ENCODE measurements at places on chromosomes 6 and 20.

- no peak for DNase-seq
Observed at GRCh38 chr20:36688630-36689029, 42.6 kb upstream of the SLA2 start.

DNA sequence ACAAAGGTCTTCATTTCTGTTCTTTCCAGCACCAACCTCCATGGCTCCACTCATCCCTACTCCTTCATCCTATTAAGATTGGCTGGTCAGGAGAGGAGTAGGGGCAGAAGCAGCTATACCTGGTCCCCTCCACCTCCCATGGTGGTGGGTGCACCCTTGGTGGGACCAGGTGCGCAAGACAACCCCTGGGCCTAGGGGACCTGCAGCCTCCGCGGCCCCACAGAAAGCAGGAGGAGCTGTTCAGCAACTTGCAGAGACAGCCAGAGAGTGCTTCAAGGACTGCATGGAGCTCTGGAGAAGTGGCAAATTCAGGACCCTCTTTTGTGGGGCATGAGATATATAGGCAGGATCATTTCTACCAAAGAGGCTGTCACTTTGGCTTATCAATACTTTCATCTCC, 9.8 kb downstream of the ULBP2 start:
- DNase-seq = no peak

- no peak for DNase-seq
Observed at GRCh38 chr20:59411170-59411569, 110.8 kb downstream of the EDN3 start.

DNA sequence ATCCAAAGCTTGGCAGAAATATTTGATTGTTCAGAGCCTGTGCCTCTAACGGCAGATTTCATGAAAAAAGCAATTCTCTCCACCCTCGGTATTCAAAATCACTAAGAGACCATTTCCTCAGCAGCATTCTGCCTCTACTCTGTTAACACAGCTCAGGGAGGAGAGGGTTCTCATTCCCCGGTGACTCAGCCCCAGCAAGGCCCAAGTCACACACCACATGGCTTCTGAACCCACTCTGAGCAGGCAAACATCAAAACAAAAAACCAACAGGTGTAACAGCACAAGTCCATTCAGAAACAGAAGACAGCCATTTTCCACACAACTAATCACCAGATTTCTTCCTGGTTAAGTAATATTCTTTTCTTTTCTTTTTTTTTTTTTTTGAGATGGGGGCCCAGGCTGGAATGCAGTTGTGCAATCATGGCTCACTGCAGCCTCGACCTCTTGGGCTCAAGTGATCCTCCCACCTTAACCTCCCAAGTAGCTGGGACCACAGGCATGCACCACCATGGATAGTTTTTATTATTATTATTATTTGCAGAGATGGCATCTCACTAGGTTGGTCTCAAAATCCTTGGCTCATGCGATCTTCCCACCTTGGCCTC, 55.4 kb downstream of the GFOD1 start:
- no peak for DNase-seq

DNA sequence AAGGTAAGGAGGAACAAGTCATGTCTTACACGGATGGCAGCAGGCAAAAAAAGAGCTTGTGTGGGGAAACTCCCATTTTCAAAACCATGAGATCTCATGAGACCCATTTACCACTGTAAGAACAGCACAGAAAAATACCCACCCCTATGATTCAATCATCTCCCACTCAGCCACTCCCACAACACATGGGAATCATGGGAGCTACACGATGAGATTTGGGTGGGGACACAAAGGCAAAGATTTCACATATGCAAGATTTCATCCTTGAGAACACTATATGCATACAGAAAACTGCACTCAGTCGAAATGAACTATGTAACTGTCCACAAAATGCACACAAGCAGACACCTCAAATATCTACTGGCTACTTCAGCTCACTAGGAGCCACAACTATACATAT, 480.6 kb upstream of the BTBD3 start:
- no peak for DNase-seq

- no peak for DNase-seq
Observed at GRCh38 chr6:63975699-63976098, 340.1 kb downstream of the PHF3 start.

- no peak for DNase-seq
Observed at GRCh38 chr6:29561091-29561490, 1.6 kb upstream of the UBD start.

- no peak for DNase-seq
Observed at GRCh38 chr20:39880890-39881289, 808.1 kb downstream of the MAFB start.

DNA sequence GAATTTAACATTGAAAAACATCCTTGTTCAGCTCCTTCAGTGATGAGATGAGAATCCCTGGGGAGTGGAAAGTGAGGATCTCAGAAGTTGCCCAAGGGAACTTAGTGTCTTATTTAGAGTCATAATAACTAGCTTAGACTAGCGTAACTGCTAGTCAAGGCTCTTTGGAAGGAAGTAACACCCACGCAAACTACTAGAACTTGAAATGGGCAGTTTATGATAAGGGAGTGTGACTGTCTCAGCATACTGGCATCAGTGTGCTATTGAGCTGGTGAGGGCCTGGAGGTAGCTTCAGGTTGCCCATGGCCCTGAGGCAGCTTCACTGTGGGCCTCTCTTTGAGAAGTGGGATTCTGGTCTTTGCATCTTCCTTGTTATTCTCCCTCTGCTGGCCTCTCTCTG, 40.1 kb downstream of the SLX4IP start:
- DNase-seq = no peak

DNA sequence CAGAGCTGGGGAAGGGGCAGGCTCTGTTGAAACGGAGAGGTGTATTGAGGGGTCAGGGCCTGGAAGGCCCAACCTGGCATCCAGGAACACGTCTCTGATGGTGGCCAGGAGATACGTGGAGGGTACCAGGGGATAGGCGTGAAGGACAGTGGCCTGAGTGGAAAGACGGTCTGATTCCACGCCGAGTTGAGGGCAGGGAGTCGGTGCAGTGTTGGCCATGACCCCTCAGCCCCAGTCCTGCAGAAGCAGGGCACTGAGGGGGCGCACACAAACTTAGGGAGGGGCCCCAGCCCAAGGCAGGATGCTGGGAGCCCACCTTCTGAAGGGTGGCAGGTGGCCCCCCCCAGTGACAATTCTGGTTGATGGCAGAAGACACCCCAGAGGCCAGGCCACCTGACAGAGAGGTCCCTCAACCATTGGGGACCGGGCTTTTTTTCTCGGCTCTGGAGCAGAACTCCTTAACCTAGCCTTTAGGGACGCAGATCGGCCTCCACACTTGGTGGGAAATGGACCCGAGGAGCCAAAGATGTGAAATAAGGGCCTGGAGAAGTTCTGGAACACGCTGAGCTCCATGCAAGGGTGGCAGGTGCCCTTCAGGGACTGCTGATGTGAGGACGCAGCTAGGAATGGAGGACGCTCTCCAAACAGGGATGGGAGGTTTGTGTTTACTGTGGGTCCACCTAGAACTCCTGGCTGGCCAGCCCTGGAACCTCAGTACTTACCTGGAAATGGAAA, 91.0 kb downstream of the TMEM242 start:
- no peak for DNase-seq

DNA sequence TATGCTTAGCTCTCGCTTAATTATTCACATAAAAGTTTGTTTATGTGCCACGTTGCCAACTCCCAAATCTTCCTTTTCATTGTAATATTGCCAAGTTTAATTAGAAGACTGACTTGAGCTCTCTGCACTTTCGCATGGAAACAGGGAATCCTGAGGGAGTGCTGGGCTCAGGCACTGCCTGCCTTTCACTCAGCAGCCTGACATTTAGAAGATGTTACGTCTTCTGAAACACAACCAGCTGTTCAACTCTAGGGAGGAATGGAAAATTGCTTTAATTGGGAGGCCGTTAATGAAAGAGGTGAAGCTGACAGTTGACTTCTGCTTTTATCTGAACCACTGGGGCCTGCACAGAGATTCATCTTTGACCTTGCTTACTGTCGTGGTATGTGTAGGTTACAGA, 77.4 kb upstream of the MTHFD1L start:
- DNase-seq = no peak

GRCh38 chr20:45114465-45115385, at the start of gene WFDC5:
TSS of gene WFDC5 (minus strand) at chr20:45115174. CDS start at chr20:45115083, 91 bp downstream.
- no peak for DNase-seq

DNA sequence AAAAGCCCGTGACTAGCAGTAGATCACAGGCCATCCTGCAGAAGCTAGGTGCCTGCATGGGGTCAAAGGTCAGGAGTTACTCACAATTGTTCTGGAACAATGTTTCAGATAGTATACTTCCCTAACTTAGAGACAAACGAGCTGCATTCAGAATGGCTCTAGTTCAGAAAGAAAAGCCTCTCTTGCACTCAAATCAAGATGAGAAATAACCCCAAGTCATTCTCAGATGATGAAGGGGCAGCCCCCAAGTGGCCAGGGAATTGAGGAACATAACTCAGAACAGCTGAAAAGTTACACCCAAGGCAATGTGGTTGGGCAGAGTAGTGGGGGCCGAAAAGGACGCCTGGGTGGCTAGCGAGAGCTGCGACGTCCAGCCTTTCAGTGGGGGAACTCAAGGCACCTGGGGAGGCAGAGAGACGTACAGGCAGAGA, 27.8 kb downstream of the FYN start:
- no peak for DNase-seq

DNA sequence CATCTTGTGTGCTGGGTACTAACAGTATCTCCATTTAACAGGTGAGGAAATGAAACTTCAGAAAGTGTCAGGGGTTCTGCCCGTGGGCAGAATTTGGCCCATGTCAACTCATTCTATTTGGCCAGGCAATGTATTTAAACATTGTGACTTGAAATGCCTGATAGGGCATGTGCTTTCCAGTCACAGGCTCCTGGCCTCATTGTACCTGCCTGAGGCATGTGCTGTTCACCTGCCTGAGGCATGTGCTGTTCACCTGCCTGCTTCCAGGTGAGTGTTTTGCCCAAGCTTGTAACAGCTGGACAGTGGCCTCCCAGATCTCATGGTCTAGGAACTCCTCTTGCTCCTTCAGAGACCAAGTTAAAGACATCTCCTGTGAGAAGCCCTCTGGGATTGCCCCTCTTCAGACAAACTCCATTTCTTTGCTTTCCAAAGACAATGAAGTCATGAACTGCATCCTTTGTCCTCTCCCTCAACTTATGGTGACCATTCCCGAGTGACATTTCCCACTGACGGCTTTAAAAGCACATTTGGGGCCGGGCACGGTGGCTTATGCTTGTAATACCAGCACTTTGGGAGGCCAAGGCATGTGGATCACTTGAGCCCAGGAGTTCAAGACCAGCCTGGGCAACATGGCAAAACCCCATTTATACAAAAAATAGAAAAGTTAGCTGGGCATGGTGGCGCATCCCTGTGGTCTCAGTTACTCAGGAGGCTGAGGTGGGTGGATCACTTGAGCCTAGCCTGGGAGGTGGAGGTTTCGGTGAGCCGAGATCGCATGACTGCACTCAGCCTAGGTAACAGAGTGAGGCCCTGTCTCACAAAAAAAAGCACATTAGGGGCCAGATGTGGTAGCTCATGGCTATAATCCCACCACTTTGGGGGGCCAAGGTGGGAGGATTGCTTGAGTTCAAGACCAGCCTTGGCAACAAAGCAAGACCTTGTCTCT, 48.7 kb downstream of the BCAS4 start:
- DNase-seq = no peak

DNA sequence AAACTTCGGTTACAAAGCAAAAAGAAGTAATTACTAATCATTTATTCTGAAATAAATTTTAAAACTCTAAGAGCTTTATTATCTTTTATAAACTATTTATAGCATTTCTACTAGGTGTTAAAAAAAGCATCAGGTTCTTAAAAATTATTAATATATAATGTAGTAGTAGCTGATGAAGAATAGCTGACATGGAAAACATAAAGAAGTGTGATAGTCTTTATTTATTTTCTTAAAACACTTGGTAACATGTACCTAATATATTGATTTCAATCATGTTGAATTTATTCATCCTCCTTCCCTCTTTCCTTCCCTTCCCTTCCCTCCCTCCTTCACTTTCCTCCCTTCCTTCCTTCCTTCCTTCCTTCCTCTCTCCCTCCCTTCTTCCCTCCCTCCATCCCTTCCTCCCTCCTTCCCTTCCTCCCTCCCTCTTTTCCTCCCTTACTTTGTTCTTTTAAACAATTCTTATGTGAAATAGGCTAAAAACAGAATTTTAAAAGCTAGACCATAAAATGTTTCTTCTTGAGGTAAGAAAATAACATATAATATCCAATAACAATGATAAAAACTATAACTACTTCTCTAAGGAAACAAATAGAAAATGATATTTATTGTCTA, 913.9 kb upstream of the MAP3K7 start:
- DNase-seq = no peak

DNA sequence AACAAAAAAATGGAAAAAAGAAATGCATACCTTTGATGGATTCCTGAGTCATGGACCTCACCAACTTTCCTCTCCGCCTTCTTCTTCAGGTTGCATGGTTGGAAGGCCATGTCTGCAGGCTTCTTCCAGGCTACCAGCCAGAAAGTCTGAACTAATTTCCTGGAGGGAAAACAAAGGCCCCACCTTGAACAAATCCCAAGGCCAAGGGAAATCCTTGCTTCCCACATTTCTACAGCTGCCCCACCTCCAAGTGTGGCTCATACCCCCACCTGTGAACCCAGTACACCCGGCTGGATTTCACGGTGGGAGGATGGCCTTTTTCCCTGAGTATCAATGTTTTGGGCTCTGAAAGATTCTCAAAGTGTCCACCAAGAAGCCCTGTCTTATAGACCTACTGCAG, 22.4 kb downstream of the IL17A start:
- no peak for DNase-seq

DNA sequence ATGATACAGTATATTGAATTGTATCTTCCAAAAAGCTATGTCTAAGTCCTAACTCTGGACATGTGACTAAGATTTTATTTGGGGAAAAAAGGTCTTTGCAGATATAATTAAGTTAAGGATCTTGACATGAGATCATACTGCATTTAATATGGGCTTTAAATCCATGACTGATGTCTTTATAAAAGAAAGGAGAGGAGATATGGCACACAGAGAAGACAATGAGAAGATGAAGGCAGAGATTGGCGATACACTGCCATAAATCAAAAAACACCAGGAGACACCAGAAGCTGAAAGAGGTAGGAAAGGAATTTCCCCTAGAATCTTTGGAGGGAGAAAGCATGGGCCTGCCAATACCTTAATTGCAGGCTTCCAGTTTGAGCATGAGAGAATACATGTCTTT, 1450.2 kb downstream of the HACE1 start:
- no peak for DNase-seq

DNA sequence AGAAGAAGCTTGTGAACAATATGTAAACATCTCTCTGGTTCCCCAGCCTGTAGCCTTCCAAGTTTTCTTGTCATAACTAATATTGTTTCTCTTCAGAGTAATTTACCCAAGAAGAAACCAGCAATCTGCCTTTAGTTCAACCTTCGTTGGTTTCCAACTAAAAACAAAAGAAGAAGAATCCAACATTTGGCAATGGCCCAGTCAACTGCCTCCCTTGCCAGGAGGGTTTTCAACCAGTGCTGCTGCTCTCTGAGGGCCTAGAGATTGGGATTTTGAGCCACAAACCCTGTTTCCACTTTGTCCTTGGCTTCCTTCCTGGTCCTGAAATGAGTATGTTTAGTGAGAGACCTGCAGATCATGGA, 395.8 kb upstream of the CNR1 start:
- no peak for DNase-seq

GRCh38 chr20:23227274-23227673, 123.3 kb upstream of the NXT1 start:
- DNase-seq = no peak

GRCh38 chr20:25054995-25055629, 2.8 kb downstream of the ACSS1 start:
- DNase-seq = peak; percentile 34
